ENCODE measurements at places on chromosomes 16 and 17.

GRCh38 chr16:87860553-87861299 lies 8.6 kb downstream of the SLC7A5 start:
- DNase-seq, result no peak

GRCh38 chr16:88048985-88049384 lies 97.8 kb downstream of the BANP start:
- DNase-seq, result no peak

- DNase-seq, result no peak
Observed at GRCh38 chr16:51431517-51432241, 280.6 kb upstream of the SALL1 start.

DNA sequence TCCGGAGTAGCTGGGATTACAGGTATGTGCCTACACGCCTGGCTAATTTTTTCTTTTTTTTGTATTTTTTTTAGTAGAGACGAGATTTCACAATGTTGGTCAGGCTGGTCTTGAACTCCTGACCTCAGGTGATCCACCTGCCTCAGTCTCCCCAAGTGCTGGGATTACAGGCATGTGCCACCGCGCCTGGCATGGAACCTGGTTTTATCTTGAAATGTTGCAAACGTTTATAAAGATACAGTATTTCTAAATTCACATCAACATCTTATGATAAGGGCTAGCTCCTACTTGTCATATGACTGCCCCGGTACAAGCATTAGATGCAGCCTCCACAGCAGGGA lies 1.5 kb upstream of the IST1 start:
- no peak for DNase-seq

GRCh38 chr16:31273187-31273586 lies 13.4 kb downstream of the ITGAM start:
- DNase-seq, result no peak

DNA sequence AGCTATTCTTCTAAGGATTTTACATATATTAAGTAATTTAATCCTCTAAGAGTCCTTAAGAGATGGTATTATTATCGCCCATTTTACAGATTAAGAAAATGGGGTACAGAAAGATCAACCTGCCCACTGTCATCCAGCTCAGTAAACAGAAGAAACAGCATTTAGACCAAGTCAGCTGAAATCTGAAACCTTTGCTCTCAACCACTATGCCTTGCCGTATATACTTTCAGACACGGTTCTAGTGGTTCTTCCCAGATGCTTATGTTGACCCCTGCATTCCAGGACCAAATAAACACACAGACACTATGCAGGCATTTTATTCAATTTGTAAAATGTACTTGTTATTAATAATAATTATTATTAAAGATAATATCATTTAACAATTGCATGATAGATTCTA lies 854.8 kb downstream of the KCNJ2 start:
- no peak for DNase-seq
